GF-D8 (cell line): ENCODE measurements at places on chromosomes 16 and 17.

DNA sequence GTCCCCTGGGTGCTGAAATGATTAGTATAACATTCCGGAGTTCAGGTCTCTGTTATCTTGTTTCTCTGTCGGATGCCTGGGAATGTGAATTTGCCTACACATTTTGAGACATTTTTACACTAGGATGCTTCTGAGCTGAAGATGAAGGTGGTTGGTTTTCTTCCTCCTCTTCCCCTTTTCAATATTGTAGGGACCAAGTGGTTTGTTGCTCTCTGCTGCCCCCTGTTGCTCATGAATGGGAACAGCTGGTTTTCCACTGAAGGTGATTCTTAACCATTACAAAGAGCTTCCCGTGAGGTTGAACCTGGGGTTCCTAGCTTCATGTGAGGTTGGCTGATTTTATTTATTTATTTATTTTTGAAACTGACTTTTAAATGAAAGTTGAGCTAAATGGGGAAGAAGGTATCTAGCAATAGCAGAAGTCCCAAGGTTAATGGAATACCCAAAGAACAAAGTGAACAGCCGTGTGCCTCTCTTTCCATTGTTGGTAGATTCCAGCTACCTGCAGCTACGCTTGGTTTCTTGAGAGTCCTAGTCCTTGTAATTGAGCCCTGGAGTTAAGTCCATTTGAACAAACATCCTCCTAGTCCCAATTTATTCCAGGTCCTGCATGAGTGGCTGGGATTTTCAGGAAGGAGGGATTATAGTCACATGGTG, 983.9 kb upstream of the EEF2KMT start:
- no peak for DNase-seq

DNA sequence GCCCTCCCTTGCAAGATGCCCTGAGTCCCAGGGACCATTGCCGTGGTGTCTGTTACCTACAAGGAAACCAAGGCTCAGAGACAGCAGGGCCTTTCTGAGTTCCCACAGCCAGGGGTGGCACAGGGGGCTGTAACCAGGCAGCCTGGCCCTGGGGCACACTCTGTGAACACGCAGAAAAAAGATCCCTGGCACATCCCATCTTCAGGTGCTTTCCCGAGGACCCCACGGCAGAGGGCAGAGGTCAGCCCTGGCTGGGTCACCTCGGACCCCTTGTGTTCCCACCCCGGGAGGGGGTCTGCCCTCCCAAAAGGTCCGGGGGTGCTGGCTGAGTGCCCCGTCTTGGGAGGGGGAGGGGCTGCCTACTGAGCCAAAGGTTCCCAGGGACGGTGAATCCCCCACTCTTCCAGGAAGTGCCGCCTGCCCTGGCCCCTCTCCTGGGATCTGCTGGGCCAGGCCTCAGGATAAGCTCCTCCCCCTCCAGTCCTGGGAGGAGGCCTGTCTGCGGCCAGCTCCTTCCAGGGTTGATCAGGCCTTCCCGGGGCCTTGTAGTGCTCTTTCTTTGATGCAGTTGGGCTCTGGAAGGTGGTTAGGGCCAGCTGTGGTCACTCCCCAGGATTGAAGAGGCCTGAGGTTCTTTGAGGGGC, 8.1 kb downstream of the GLIS2 start:
- DNase-seq = no peak

GRCh38 chr16:12262454-12263180, 286.1 kb downstream of the SNX29 start:
- no peak for DNase-seq

DNA sequence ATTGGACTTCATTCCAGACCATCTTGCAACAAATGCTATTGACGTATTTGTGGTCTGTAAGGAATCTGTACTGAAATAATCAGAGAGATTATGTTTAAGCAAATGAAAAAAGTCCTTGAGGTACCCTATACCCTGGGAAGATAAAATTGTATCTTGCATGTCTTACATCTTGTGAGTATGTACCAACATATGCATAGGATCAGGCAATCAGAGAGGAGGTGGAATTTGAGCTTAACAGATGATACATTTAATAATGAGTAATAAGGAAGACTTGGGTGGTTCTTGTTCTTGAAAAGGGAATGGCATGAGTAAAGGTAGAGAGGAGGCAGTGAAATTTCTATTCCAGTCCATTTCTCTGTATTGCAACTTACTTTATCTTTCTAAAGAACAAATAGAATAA, 10.6 kb downstream of the MOSMO start:
- no peak for DNase-seq

- DNase-seq = no peak
Measured at GRCh38 chr17:681738-682529, 32.7 kb downstream of the VPS53 start.

DNA sequence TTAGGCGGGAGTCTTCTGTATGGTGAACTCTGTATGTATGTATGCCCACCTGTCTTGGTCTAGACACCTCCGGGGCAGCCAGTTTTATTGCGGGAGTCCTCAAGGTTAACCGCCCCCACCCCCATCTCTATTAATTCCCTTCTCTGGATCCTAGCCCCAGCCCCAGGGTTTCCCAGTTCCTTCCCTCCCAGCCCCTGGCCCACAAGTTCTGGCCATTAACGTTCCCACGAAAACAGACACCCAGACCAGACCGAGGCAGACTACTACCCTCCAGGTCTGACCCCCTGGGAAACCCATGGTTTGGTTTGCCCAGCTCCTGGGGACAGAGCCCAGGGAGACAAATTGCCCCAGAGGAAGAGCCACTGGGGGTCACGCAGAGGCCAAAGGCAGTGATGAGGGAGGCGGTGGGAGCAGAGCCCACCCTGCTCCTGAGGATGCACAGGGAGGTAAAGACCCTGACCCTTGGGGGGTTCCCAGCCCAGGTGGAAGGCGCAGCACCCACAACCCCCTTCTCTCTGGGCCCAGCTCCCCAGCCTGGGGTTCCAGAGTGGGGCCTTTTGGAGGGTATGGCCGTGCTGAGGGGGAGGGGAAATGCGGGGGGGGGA, 8.5 kb downstream of the TBKBP1 start:
- DNase-seq = no peak
